T47D (cell line): ENCODE measurements at places on chromosomes 6 and 20.

GRCh38 chr6:11217360-11218101, 14.9 kb downstream of the NEDD9 start:
- DNase-seq: no peak

GRCh38 chr6:143821359-143821758, 21.8 kb upstream of the LTV1 start:
- no peak for DNase-seq

- no peak for DNase-seq
Observed at GRCh38 chr6:1580109-1580508, 29.6 kb upstream of the FOXC1 start.

GRCh38 chr20:1122388-1123315, 4.2 kb downstream of the PSMF1 start:
- DNase-seq: peak; percentile 48

GRCh38 chr6:107061125-107062020, 33.4 kb downstream of the MTRES1 start:
- DNase-seq: no peak

DNA sequence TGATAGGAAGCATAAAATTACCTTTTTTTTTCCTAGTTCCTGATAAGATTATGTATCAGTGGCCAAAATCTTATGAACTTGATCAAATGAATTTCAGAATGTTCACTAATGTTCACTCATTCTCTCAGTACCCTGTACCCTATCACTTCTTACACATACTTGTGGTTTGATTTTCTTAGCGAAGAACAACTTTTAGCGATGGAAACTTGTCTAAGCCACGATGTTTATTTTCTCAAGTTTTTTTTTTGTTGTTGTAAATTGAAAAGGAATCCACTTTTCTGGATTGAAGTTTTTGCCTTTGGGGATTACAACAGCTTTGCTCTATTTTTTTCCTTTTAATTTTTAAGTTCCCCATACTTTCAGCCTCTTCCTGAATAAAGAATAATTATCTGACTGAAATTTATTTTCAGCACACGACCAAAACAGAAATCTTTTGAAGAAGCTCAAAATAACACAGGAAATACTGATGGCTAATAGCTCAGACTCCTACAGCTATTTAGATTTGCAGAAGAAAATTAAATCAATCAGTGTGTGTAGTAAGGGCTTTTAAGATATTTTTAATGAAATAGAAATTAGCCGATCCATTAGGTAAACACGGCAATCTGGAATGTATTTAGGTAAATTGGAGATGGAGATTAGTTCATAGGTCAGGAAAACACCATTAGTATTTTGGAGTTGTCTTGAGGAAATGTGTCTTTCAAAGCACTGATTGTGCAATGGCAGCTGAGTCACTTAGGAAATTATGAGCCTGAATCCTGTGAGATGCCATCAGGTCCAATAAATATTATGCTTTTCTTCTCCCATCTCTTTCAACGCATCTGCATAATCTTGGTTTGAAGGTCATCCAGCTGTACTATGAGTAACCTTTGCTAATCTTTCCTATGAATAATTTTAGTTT, 217.5 kb downstream of the GJA1 start:
- no peak for DNase-seq

DNA sequence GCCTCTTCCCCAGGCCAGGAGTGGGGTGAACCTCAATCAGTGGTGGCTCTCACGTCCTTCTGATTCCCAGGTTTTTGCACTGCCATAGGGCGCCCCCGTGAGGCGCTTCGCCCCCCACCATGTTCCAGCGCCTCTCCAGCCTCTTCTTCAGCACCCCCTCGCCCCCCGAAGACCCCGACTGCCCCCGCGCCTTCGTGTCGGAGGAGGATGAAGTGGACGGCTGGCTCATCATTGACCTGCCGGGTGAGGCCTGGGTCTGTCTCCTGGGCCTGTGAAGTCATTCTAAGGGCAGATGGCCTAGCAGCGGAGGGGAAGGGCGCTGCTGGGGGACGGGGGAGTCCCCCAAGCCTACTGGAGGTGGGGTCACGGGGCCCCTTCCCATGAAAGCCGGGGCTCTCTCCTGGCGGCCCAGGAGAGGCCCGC, 4.5 kb downstream of the TP53INP2 start:
- peak; percentile 55 for DNase-seq

- DNase-seq: no peak
Observed at GRCh38 chr6:22141241-22141745, 155.5 kb downstream of the PRL start.

- DNase-seq: no peak
Observed at GRCh38 chr6:132054525-132054924, 103.4 kb upstream of the CCN2 start.

GRCh38 chr20:64176971-64177370, 12.7 kb downstream of the MYT1 start:
- DNase-seq: no peak
